ENCODE measurements at places on chromosomes 4 and X. TPM values are rescaled to one million over a fixed set of nuclear protein-coding genes. Genes with fewer than 3 reads are reported as not detected.

- DNase-seq: no peak
These were observed 140.5 kb downstream of the SOWAHB start for GRCh38 chr4:76757418-76757939.

GRCh38 chr4:43356786-43357185 is 464.3 kb downstream of the GRXCR1 start:
- no peak for DNase-seq

GRCh38 chr4:64497491-64497890 is 88.2 kb upstream of the TECRL start:
- no peak for DNase-seq

TLL1 gene
- total RNA-seq: 0.54 TPM

DNA sequence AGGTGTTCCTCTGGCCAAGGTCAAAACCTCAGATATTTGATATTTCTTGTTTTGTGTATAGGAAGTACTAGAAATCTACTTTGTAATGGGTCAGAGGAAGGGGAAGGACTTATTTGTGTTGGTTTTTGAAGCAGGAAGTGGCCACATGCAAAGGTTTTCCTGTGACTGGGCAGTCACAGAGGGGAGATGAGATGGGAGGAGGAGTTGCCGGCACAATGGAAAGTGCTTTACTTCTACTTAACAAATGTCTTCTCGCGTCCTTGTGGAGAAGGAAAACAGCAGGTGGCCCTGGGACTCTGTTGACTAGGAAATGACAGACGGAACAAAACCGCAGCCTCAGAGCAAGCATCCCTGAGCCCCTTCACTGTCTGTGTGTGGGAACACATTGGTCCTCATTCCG is 46.6 kb downstream of the SHROOM2 start:
- no peak for DNase-seq

XAGE2 gene
- not detected for total RNA-seq

- no peak for DNase-seq
These were observed 31.3 kb upstream of the ANXA5 start for GRCh38 chr4:121728066-121728465.

GRCh38 chrX:131405497-131405896 is 116.4 kb upstream of the IGSF1 start:
- DNase-seq: no peak

DNA sequence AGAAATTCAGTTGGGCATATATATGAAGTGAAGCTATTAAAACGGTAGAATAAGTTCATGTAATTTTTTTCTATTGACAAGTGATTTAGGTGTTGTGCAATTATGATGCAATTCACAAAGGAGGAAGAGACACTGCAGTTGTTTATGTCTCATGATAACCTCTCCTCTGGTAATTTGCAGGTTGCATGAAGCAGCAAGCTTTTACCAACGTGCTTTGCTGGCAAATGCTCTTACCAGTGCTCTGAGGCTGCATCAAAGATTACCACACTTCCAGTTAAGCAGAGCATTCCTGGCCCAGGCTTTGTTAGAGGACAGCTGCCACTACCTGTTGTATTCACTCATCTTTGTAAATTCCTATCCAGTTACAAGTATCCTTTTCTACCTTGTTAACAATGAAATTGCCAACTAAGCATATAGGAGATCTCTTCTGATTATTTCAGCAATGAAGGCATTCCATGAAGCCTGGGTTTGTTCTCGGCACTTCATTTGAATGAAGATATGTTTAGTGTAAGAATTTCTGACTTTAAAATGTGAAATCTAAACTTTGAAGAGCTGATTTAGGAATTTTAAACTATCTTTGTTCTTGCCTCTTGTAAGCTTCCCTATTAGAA is 3.9 kb downstream of the TMEM33 start:
- no peak for DNase-seq

RNF128 gene
- 0.22 TPM for total RNA-seq

TKTL1 gene
- total RNA-seq: 13.0 TPM

- DNase-seq: no peak
These were observed 66.5 kb downstream of the TIGD2 start for GRCh38 chr4:89177807-89178206.

- DNase-seq: no peak
These were observed 497.1 kb upstream of the TENM3 start for GRCh38 chr4:181745933-181746625.

GRCh38 chrX:40107291-40108161 is 9.8 kb upstream of the BCOR start:
- DNase-seq: peak; percentile 87

DNA sequence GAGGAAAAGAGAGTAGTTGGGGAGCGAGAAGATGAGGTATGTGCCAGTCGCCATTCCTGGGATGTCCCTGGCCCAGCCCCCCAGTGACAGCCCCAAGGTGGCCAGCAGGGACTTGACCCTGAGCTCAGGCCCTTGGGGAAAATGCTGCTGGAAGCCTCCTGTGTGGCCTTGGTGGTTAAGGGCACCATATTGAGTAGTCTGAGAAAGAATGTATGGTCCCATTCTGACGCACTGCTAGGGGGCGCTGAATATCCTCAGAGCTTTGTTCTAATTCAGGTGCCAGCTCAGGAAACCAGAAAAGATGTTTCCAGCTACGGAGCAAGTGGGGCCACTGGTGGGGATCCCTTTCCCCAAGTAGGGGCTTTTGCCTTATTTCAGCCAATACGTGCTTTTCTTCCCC is 14.0 kb upstream of the UBA6 start:
- DNase-seq: no peak

DNA sequence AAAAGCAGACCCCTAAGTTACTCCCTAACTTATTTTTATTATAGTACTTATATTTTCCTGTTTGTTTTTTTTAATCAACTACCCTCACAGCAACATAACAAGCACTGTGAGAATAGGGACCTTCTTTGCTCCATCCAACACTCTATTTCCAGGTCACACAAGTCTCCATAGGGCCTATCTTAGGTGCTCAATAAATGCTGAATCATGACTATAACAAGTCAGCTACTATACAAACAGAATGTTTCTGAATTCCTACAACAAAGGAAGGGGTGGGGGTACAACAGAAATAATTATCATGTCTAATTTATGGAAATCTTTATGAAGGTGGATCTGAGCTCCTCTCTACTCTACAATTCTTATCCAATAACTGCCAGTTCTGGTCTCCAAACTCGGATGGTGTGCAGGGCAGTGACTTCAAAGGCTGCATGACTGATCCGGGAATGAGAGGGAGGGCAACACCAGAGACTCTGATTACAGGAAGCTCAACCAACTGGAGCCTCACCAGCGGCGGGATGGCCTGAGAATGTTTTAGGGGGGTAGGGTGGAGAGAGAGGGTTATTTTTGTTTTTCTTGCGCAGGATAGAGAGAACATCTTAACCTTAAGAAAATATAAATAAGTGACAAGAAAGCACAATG is 71.1 kb downstream of the HADH start:
- no peak for DNase-seq

DOK7 gene
- 35.5 TPM for total RNA-seq

- no peak for DNase-seq
These were observed 26.5 kb upstream of the GEMIN8 start for GRCh38 chrX:14056206-14056605.

VCX3A gene
- total RNA-seq: not detected

DNA sequence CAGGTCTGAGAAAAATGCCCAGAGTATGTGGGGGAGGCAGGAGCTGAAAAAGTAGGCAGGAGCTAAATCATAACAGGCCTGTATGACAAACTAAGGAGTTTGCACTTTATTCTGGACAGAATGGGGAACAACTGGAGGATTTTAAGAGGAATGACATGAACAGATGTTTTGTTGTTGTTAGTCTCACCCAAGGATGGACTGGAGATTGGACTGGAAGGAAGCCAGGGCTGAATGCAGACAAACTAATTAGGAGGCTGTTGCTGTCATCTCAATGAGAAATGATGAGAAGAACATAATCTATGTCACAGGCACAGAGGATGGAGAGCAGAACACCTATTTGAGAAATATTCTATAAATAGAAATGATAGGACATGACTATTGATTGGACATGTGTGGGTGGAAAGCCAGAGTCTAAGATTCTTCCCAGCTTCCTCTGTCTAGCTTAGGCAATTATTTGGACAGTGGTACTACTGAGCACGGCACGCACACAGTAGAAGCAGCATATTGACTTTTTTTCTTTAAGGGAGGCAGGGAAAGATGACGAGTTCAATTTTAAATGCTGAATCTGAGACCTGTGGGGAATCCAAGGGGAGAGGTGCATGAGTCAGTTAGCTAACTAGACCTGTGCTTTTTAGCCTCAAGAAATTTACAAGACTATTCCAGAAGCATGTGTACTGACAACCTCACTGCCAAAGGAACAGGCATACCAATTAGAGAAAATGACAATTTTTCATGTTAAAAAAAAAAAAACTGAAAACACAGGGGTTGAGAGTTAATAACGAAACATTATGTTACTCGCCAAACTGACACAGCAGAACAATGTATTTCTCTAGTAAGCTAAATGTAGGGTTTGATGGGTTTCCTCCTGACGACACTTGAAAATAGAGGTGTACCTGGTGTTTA is 963 bp upstream of the USO1 start:
- no peak for DNase-seq

- no peak for DNase-seq
These were observed 2.8 kb downstream of the HELT start for GRCh38 chr4:185020863-185021761.
